ENCODE measurements at places on chromosomes 12 and 14. TPM values are rescaled to one million over a fixed set of nuclear protein-coding genes. Genes with fewer than 3 reads are reported as not detected.

DNA sequence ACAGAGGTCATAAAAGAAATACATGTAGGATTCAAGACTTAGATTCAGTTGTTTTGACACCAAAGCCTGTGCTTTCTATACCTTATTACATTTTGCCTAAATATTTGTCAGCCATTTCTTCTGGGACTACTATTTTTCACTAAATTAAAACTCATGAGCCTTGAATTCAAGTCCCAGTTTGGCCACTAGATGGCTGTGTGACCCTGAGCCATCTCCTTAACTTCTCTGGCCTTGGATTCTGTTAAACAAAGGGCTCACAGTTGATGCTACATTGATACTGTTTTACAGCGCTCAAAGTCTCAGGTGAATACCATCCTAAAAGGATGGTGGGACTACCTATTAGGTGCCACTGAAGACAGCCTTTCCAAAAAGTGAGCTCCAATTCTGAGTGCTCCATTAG lies 39.6 kb upstream of the CCDC198 start:
- no peak for DNase-seq

GPX2 gene
- polyA plus RNA-seq = 0.22 TPM

KRT7 gene
- polyA plus RNA-seq = 56.3 TPM

GRCh38 chr12:27474344-27474743 lies 27.8 kb downstream of the SMCO2 start:
- DNase-seq = no peak

WNT5B gene
- polyA plus RNA-seq = 5.3 TPM

DNA sequence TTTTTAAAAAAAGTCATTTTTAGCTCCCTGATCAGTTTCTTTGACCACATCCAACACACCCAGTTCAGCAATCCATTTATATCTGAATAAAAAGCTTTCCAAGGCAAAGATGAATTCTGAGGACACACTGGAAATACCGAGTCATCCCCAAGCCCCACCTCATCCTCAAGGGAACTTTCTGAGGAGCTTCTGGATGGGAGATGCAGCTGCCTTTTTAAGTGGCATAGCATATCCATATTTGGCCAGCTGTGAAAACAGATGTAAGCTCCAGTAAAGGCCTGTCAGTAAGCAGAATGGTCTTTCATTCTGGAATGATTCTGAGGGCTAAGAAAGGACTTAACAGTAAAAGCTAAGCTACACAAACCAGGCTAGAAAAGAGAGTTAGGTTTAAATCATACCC lies 18.4 kb downstream of the ZFYVE1 start:
- no peak for DNase-seq

NRL gene
- polyA plus RNA-seq = 3.7 TPM

GRCh38 chr12:57737467-57738460 lies 778 bp downstream of the AGAP2 start:
- DNase-seq = no peak

GRCh38 chr14:52467515-52468266 lies 84.6 kb downstream of the TXNDC16 start:
- no peak for DNase-seq

SIX4 gene
- 6.5 TPM for polyA plus RNA-seq

TMEM229B gene
- polyA plus RNA-seq = 2.6 TPM

DNA sequence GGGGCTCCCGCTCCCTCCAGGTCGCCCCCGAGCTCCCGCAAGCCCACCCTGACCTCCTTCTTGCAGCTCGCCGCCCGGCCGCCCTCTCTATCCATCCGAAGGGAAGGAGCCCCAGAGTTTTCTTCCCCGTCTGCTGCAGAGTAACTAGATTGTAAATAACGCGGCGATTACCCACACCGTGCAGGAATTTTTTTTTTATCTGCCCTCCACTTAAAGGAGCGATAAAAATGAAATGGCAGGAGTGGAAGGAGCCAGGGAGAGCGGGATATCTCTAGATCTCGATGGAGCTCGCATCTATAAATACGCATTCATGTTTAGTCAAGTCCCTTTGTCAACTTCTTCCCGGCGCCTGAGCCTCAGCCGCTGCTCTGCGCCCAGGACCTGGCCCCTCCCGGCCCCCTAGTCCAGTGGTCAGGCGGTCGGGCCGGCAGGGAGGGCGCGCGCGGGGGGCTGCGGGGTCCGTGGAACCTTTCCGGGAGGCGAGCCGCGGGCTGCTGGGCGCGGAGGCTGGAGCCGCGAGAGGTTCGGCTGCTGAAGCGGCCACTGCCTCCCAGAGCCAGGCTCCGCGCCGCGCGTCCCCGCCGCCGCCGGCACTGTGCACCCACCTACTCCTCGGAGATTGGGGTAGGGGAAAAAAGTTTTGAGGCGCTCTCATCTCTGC lies 386.0 kb downstream of the BCAT1 start:
- no peak for DNase-seq

GALNT16 gene
- polyA plus RNA-seq = 3.4 TPM

- DNase-seq = no peak
Observed at GRCh38 chr12:132620899-132621656, 2.5 kb downstream of the P2RX2 start.

DNA sequence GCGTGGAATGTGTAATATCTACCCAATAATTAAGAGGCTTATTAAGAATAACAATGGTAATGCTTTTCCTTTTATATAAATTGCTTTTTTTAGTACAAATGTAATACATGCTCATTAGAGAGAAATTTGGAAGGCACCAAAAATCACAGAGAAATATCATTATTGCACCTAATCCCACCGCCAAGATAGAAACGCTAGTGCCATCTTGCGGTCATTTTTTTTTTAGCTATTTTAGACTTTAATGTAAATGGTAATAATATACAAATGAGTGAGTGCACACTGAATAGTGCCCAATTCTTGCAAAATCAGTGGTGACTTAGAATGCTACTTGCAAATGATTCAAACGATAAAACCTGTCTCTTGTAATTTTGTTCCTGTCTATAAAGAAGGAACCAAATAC lies 576.8 kb upstream of the TMEM132C start:
- DNase-seq = no peak

STXBP6 gene
- polyA plus RNA-seq = 9.2 TPM

All from right renal cortex interstitium (tissue), 3 donors.